ENCODE measurements at places on chromosomes 6 and 20. TPM values are rescaled to one million over a fixed set of nuclear protein-coding genes. Genes with fewer than 3 reads are reported as not detected.

SMOC2 gene
- 0.68 TPM for total RNA-seq

DNA sequence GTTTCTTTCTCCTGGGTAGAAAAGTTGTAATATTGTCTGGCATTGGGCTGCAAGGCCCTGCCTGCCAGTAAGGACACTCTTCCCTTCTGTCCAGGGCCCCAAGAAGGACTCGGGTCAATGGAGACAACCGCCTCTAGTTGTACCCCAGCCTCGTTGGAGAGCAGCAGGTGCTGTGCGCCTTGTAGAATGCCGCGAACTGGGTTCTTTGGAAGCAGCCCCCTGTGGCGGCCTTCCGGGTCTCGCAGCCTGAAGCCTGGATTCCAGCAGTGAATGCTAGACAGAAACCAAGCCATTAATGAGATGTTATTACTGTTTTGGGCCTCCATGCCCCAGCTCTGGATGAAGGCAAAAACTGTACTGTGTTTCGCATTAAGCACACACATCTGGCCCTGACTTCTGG lies 37.0 kb downstream of the PLCG1 start:
- DNase-seq: no peak

MICB gene
- 18.2 TPM for total RNA-seq

CEBPB gene
- 44.8 TPM for total RNA-seq

GRCh38 chr20:36670665-36671357 lies 24.8 kb upstream of the SLA2 start:
- no peak for DNase-seq

DNA sequence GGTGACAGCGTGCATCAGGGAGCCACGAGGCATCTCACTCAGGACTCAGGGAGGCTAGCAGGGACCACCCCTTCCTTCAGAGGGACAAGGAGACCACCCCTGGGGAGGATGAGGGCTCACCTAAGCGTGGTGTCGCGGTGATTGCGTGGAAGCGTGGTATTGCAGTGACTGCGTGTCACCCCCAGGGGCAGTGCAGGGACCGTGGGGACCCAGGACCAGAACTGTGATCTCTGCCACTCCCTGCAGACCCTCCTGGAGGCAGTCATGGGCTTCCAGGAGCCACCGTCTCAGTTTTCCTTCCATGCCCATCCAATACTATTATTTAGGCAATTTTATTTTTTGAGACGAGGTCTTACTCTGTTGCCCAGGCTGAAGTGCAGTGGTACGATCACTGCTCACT lies 147.1 kb downstream of the TAF4 start:
- DNase-seq: no peak
